RWPE1 (cell line): ENCODE measurements at places on chromosomes 3 and 15.

GRCh38 chr3:156762631-156763185, 63.4 kb upstream of the LEKR1 start:
- DNase-seq: no peak

DNA sequence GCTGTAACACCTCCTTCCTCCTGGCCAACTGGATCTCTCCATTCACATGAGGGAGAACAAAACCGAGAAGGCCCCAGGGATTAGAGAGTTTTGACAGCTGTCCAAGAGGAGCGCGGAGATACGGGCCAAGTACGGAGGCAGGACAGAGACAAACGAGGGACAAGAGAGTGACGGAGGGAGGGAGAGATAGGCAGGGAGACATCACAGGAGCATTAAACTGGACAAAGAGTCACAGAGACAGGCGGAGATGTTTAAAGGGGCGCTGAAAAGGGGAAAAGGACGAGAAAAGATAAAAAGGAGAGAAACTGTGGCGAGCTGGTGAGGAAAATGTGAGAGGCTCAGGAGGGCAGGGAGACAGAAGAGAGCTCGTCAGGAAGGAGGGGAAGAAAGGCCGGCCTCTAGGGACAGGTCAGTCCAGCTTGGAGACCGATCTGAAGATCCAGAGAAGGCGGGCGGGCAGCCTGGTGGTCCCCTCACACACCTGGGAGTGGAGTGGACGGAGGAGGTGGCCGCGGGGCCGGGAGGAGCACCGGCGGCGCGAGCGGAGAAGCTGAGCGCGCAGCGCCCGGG, 40.5 kb upstream of the ROPN1 start:
- DNase-seq: no peak

DNA sequence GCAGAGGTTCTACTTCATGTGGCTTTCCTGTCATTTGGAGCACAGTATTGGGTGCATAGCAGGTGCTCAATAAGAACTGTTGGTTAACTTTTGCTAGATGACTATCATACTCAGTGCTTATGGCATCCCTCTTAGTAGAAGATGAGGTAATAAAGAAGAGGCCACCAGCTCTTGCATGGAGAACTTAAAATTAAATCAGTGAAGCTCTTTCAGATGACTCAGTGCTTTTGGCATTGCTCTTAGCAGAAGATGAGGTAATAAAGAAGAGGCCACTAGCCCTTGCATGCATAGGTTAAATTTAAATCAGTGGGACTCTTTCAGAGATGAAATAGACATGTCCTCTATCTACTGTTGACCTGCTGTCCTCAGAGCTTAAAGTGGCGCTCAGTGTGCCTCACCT, 109.4 kb upstream of the FGF7 start:
- DNase-seq: peak; percentile 12

GRCh38 chr3:135020181-135020580, 225.1 kb downstream of the EPHB1 start:
- DNase-seq: no peak

DNA sequence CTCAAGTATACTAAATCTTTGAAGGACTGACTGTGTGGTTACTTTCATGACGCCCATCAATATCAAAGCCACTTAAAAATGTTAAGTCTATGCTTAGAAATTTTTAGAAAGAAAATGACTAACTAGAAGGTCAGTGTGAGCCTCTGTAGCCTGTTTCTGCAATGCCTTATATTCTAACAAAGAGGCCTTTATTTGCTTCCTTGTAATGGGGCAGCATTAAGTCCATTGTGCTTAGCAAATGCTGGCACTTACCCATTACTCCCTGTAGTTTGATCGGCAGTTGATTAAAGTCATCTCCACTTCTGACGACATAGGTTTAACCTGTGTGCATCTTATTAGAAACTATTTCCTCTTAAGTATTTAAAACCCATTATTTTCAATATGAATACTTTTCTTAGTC, 91.6 kb upstream of the FAM98B start:
- no peak for DNase-seq

DNA sequence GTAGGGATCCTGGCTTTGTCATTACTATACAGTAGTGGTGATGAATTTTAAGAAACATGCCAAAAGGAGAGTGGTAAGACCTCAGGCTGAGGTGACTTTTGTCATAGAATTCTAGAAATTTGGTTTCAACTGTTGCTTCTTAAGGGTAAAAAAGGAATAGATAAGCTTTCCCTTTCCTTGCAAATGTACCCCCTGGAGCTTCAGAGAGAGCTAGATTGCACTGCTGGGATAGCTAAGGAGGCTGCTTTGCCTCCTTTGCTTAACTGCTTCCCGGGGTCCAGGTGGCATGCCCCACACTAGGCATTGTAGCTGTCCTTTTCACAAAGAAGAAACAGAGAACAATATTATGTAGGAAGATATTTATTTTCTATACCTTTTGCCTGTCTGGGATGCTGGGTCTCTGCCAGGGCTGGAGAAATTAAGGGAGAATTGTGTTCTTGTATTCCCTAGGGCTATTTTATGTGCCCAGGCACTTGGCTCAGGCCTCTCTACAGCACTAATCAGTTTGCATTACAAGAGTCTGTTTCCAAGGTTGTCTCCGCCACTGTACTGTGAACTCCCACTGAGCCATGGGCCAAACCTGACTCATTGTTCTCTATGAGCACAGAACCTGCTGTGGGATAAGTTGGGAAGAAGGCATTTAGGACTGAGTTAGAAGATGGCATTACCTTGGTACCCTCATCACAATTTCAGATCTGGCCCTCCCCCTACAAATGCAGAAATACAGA, 460.0 kb downstream of the PDCD6IP start:
- DNase-seq: no peak

- DNase-seq: no peak
Observed at GRCh38 chr3:112689385-112689784, 48.4 kb upstream of the CCDC80 start.

DNA sequence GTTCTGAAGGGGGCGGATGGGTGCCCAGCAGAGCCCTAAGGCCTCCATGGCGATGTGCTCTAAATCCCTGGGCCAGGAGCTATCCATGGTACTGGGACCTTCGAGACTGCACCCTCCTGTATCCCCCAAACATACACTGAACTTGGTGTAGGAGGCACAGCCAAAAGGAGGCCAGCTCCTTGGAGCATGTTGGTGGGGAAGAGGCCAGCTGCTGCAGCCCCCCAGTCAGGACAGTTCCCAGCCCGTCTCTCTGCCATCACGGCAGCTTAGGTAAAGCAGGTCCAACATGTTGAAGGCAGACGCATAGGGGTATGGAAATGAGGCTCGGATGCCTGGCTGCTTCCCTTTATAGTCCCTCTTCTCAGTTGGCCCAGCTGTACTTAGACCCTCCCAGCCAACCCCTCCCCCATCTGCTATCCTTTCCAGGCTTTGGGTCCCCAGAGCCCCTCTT, 1.8 kb downstream of the CAMKV start:
- DNase-seq: no peak

GRCh38 chr15:52728899-52729298, 49.7 kb upstream of the ATOSA start:
- DNase-seq: peak; percentile 70

GRCh38 chr3:53588122-53588521, 93.7 kb downstream of the CACNA1D start:
- DNase-seq: no peak

DNA sequence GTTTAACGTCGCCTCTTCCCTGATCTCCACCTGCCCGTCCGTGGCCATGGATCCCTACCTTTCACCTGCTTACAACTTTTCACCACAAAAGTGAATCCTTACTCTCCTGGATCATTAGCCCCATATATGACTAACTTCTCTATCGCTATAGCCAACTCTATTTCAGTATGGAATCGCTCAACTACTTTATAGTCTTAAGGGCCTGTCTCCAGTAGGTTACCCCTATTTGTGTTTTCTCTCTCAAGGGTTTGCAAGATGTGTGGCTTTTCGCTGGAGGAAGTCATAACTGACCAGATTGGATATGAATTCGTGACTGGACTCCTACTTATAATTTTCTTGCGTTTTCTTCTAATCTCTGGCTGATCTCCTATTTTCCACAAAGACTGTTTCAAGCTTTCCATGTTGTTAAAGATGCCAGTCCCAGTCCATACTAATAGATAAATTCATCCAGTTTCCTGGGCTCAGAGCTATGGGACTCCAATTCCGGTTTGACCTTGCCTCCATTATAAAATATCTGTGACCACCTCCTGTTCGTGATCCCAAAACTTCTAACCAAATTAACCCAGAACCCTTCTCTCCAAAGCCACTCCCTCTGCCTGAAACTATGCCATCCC, 1.3 kb upstream of the STAG1 start:
- DNase-seq: no peak

DNA sequence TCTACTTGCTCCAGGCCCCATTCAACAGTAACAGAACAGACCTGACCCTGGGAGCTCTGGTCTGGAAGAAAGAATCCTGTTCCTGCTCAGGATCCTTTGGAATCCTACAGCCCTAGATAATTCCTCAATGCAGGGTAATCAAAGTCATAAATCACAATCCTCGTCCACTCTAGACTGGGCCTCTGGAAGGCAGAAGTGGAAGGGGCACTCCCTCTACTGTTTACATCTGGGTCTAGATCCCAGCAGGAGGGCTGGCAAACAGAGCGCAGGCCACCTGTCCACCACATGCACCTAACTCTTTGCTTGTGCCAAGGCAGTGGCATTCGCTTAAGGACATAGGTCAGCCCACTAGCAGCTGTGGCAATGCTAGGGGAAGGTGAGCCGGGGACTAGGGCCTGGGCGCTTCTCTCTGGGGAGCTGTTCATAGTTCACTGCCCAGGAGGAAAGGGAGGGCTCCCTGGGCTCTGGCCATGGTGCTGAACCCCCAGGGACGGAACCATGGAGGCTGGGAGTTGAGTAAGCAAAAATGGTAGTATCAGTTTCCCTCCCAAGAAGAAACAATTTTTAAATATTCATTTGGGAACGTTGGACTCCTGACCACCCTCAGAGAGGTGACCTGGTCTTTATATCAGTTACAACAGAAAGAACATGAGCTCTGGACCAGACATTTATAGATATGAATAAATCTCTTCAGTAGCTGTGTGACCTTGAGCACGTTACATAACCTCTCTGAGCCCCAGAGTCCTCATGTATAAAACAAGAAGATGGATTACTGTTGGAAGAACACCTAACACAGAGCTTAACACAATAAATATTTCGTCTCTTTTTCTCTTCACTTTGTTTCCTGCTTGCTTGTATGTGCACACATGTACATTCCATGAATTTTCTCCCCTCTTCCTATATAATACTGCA, 90.2 kb downstream of the NTRK3 start:
- peak; percentile 13 for DNase-seq

DNA sequence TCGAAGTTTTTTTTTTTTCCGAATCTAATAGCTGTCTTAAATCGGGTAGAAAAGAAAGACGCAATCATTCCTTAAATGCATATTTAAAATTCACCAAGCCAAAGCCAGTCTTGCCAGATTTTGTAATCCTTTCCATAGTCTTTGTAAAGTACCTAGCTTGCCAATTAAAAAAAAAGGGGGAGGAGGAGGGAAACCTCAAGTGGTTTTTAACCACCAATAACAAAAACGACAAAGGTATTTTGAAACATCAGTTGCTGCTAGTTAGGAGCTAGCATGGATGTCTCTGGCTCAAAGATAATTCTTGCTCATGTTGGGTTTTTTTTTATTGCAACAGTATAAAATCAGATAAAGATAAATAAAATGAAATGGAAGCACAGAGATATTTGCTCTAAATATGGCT, 187.9 kb downstream of the MECOM start:
- DNase-seq: no peak

DNA sequence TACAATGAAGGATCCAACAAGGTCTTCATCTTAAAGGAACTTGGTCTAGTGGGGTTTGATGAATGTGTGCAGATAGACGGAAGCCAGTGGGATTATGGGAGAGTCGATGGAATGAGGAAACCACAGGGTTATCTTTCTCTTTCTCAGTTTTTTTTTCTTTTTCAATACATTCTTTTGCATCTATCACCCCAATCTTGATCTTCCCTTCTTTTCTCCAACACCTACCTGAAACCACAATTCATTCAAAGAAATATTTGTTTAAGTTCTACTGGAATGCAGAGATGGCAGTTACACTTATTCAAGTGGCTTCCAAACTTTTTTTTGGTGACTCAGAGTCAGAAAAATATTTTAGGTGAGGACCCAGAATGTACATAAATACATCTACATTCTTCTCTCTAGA, 1.7 kb downstream of the TMEM212 start:
- no peak for DNase-seq

DNA sequence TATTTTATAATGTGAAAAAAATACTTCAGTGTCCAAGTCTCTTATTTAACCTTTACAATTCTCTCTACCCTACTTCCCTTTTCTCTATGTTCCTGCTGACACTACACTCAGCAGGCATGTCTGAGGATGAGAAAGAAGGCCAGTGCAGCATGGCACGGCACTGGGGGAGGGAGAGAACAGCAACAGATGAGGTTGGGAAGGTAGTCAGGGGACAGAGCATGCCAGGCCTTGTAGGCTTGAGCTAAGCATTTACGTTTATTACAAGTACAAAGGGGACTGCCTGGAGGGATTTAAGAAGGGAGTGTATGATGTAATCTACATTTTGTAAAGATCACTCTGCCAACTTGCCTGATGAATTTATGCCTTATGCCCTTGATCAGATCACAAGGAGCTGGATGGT, 117.3 kb upstream of the WNT5A start:
- no peak for DNase-seq

DNA sequence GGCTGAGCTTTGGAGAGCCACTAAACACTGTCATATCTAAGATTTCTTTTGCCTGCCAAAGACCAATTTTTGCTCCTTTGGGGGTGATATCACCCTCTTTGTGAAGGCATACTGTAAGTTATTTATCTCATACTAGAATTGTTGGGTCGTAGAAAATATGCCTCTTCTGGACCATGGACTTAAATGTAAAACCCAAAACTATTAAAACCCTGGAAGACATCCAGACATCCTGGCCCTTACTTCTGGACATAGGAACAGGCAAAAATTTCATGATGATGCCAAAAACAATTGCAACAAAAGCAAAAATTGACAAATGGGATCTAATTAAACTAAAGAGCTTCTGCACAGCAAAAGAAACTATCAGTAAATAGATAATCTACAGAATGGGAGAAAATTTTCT, 172.2 kb downstream of the ATG7 start:
- DNase-seq: no peak

DNA sequence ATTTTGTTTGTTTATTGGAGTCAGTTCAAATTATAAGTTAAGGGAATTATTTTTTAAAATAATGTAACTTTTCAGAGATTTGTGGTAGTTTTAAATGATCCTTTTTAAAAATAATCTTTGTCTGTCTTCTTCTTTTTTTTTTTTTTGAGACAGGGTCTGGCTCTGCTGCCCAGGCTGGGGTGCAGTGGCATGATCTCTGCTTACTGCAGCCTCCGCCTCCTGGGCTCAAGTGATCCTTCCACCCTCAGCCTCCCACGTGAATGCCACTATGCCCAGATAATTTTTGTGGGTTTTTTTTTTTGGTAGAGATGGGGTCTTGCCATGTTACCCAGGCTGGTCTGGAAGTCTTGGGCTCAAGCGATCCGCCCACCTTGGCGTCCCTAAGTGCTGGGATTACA, 12.6 kb downstream of the FNDC3B start:
- DNase-seq: no peak

GRCh38 chr3:132289316-132289715, 27.9 kb upstream of the ACP3 start:
- DNase-seq: no peak

DNA sequence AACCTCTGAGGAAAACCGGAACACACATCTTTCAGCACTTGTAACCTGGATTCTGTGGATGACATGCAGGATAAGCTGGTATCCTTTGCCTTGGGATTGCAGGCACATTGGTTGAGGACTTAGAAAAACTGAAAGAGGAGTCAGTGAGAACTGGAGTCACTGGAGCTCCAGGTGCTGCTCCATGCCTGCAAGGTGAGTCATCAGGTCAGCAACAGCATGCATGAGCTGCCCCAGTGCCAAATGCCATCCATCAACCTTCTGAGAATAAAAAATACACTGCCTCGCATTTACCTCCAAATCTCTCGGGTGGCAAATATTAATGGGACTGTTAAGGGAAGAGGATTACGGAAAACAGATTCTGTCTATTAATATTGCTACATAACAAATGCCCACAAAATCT, 729.1 kb downstream of the NTRK3 start:
- peak; percentile 59 for DNase-seq
